ENCODE measurements at places on chromosomes 3 and 15. TPM values are rescaled to one million over a fixed set of nuclear protein-coding genes. Genes with fewer than 3 reads are reported as not detected.
A peak's percentile ranks its signal among the peaks of the same experiment; 100 is the strongest.

Gene TIMP4
- total RNA-seq = 35.3 TPM

DNA sequence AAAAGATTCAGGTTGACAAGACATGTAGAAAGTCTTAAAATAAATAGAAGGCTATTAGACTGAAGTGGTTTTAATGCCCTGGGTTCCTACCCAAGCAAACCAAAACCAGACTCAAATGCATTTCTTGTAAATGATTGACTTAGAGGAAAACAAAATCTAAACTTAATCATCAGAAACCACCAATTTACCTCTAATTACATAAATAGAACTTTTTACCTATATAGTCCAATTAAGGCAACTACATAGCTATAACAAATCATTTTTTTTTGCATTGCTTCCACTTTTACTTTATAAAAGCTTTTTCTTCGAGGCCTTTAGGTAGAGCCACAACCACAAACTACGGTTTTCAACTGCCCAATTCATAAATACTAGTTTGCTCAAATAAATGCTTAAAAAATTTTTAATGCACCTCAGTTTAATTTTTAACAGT, 231.3 kb upstream of the ARHGEF26 start:
- no peak for DNase-seq

GRCh38 chr3:9862391-9863057, 17.5 kb downstream of the CIDEC start:
- peak; percentile 37 for DNase-seq

DNA sequence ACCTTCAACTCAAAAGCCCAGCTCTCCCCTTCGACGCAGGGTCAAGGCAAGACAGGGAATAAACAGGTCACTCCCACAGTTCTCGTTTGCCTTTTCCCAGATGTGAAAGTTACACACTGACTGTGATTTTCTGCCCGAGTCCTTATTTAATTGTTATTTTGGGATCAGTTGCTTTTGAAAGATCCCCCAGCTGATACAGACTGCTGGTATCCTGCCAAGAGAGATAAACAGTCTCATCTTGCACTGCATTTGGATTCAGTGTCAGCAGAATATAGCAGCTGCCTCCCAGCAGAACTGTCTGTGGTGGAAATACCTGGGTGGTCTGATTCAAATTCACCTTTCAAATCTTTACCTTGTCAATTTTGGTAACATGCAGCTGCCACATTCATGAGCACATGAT, 56.0 kb upstream of the FAM3D start:
- no peak for DNase-seq

- no peak for DNase-seq
Measured at GRCh38 chr3:136211547-136211946, 15.4 kb upstream of the MSL2 start.

Gene KIF23
- total RNA-seq = not detected

Gene VIPR1
- 117 TPM for total RNA-seq

GRCh38 chr15:79932447-79932846, 35.6 kb upstream of the MTHFS start:
- DNase-seq = no peak

- DNase-seq = no peak
Measured at GRCh38 chr15:91022832-91023129, 387 bp upstream of the VPS33B start.

DNA sequence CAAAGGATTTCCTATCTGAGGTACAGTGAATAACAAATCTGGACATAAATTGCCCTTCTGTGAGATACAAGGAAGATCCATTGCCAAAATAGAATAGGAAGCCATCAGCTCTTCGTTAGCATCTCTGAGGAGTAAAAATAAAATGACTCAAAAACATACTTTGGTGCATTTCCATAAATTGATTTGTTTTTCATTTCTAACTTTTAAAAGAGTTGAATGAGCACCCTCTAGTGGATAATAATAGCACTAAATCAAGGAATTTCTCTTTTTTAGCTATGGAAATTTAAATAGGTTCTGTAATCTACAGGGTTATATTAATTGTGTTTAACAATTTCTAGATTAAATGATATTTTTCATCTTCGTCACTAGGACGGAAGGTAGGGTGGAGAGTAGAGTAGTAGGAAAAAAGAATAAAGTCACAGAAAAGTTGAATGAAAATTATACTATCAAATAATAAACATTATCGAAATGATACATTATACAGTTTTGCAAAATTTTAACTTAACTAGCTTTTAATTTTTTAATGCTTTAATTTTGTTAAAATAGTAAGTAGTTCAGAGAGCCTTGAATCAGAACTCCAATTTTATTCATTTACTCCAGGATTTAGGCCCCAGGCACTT, 6.4 kb downstream of the NSUN3 start:
- no peak for DNase-seq

DNA sequence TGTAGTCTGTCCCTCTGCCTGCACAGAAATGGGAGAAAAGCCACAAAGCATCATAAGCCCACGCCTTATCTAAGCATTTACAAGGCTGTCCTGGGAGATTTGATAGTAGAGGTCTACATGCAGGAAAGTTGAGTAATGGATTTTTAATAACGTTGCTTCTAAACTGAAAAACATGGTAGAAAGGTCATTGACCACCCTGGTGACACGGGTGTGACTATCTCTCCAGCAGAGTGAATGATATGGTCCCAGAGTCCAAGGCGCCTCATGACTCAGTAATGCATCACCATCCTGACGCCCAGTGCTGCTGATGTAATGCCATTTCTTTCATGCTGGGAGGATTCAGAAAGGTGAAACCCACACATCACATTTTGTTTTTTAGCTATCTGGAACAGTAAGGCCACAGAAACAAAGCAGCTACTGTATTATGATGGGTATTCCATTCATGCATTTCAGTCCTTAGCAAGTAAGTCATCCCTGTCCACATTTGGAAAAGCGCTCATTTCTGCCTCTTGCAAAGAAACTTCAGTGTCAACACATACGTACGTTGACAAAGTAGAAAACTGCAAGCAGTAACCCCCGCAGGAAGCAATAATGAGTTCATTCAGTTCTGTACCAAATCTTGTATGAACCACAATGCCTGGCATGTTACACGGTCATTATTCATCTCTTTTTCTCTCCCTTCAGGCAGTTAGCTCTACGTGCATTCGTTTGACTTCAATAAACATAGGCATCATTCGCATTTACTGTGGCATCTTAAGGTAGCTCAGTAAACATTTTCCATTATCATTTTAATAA, 483.5 kb downstream of the GABRG3 start:
- DNase-seq = no peak

DNA sequence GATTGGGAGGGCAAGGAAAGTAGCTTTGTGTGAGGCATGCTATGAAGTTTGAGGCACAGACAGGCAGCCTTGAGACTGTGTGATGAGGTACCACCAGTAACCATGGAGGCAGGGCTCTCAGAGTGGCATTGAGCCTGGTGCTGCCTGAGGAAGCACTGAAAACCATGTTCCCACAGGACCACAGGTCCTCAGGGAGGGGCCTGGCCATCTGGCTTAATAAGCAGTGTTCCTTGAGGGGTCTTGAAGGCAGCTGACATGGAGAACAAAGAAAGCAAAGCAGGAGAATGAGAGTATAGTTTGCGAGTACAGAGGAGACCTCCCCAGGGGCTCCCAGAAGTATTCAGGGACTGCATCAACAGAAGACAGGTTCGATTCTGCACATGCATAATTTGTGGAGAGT, 346.6 kb downstream of the EPHB1 start:
- DNase-seq = no peak

Gene CD80
- total RNA-seq = 1.1 TPM

GRCh38 chr3:50278123-50278879, 586 bp upstream of the LSMEM2 start:
- DNase-seq = no peak

Gene RETNLB
- total RNA-seq = not detected

DNA sequence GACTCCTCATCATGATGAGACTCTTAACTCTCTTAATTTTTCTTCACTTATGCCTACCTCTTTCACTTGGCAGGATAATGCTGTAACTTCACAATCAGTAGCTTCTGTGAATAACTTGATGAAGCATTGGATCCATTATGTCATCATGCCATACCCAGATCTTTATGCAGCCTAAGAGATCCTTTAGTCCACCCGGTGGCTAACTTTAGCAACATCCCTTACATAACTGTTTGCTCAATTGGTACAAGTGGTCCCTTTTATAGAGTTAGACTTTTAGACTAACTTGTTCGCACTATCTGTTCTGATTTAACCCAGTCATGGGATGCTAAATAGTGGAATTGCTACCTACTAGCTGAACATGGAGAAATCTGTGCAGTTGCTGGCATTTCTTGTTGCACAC, 184.5 kb downstream of the USP13 start:
- DNase-seq = no peak

- DNase-seq = peak; percentile 51
Measured at GRCh38 chr15:36831904-36832287, 252.5 kb downstream of the CDIN1 start.

DNA sequence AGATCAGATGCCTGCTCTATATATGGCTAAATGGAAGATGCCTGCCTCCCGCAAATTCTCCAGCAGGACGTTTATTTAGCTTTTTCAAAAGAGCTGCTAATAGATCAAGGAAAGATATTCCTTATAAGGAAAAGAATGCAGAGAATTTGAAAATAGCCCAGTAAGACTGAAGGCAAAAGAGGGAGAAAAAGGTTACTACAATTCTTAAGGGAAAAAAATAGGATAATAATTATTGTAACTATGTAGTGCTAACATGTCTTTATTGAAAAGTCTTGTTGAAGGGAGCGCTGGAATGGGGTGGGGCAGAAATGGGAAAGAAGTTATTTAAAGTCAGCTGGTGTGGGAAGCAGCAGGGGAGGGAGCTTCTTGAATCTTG, 2.9 kb downstream of the TPM1 start:
- DNase-seq = no peak

DNA sequence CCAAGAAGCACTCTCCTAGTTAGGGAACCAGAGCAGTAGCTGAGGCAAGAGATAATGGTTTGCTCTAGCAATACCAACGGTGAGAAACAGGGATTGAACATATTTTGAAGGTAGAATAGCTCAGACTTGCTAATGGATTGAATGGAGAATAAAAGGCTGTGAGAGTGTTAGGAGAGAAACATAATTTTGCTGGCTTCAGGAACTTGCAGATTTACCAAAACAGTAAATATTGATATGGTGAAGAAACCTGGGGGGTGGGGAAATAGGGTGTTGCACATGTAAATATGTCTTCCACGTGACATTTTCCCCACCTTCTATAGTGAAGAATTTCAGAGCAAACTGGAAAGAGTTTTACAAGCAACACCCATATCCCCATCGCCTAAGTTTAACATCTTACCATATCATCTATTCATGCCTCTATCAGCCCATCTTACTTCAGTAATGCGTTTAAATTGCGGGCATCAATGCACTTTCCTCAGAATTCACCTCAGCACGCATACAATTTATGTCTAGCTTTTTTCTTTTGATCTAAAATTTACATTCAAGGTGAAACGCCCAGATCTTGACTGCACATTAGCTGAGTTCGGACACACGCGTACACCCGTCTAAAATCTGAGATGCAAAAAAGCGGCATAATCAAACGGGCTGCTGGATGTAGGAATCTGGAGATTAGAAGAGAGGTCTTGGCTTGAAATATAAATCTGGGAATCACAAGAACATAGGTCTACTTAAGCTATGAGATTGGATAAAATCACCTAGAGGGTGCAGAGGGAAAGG, 891 bp upstream of the NR1D2 start:
- no peak for DNase-seq

Gene CSNK1G1
- 20.6 TPM for total RNA-seq

Gene USP4
- total RNA-seq = 28.3 TPM

Gene SLC2A2
- total RNA-seq = not detected

DNA sequence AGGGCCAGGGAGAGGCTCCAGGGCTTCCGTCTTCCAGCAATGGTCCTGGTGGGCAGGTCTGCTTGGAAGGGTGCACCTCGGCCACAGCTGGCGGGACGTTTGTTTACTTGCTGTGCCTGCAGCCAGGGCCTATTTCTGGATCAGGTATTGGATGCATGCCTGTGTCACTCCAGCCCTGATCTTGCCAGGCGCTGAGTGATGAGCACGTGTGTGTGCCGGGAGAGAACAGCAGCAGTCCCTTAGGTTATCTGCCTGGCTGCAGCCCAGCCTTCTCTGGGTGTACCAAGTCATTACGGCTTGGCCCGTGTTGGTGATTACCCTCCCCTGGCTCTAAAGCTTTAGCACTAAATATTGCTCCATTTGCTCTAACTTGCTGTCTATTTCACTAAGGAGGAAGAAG, 14.9 kb downstream of the CCDC32 start:
- DNase-seq = no peak

- DNase-seq = no peak
Measured at GRCh38 chr3:100525753-100526612, 33.6 kb downstream of the TMEM45A start.

GRCh38 chr3:194573680-194574437, 59.4 kb downstream of the TMEM44 start:
- DNase-seq = peak; percentile 54

Gene LRRC15
- 6.7 TPM for total RNA-seq

Gene MCCC1
- total RNA-seq = 51.4 TPM

Gene ACTC1
- total RNA-seq = 0.11 TPM

Gene C3orf70
- total RNA-seq = 3.0 TPM

Gene ITGA11
- total RNA-seq = 4.3 TPM

Gene CP
- 46.9 TPM for total RNA-seq

GRCh38 chr15:29099131-29099880, 170.3 kb downstream of the NSMCE3 start:
- DNase-seq = no peak

GRCh38 chr15:27725731-27726130, 373.4 kb downstream of the OCA2 start:
- no peak for DNase-seq

Gene GOLGA8J
- not detected for total RNA-seq

DNA sequence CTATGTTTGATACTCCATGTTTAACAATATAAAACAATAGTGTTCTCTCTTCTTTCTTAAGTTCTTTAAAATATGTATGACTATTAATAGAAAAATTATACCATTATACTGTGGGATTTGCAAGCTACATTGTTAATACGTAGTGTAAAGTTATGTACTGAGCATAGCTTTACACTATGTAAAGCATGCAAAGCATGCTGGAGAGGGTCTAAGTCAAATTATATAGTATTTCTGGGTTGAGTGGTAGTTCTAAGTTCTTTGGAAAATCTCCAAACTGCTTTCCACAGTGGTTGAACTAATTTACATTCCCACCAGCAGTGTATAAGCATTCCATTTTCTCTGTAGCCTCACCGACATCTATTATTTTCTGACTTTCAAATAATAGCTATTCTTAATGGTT, 253.0 kb downstream of the RAP2B start:
- DNase-seq = no peak

DNA sequence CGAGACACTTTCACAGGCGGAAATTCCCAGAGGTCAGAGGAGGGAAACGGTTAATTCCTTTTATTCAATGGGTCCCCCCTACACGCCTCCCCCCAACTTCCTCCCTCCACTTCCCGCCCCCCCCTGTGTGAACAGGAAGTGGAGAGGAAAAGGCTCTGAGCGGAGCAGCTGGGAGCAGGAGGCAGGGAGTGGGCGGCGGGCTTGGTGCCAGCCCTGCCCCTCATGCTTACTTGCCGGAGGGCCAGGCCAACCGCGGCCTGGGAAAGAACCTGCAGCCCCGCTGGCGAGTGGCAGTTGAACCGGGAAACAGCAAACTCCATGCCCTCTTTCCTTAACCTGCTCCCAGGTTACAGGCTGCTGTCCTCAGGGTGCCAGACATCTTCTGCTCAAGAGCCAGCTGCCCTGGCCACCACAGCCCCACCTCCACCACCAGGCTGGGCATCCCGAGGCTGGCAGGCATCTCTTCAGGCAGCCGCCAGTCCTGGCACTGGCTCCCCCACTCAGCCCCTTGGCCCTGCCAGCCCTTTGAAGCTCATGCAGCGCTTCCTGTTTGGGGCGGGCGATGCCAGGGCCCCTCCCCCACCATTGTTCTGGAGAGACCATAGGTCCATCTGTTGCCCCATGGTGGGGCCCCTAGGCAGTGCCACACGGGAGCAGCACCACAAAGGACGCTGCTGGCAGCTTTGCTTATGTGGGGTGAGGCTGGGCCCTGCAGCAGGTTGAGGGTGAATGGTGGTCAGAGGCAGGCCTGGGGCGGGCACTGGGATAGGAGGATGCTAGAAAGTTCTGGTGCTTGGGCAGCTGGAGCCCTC, 12.9 kb downstream of the VPS18 start:
- peak; percentile 68 for DNase-seq
